Dermis microvascular lymphatic vessel endothelial cell (primary cell): ENCODE measurements at places on chromosomes 6 and 20.

- no peak for DNase-seq
Observed at GRCh38 chr6:6333501-6333900, 13.0 kb upstream of the F13A1 start.

- DNase-seq = no peak
Observed at GRCh38 chr6:35445691-35446090, 6.4 kb upstream of the FANCE start.

GRCh38 chr20:42319252-42320013 is 701.3 kb upstream of the CHD6 start:
- DNase-seq = no peak

GRCh38 chr6:75481936-75482593 is 11.5 kb downstream of the FILIP1 start:
- no peak for DNase-seq
